ENCODE measurements at places on chromosomes 1 and 21.

DNA sequence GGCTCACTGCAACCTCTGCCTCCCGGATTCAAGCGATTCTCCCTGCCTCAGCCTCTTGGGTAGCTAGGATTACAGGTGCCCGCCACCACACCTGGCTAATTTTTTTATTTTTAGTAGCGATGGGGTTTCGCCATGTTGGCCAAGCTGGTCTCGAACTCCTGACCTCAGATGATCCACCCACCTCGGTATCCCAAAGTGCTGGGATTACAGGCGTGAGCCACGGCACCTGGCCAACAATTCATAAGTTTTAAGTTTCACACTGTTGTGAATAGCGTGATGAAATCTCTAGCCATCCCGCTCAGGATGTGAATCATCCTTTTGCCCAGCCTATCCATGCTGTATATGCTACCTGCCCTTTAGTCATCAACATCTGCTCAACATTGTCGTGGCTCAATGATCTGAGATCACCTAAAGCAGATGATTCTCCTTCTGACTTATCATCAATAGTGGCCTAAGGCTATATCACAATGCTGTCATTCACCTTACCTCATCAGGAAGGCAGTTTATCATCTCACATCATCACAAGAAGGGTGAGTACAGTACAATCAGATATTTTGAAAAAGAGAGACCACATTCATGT is 2.6 kb downstream of the PFDN2 start:
- DNase-seq: no peak

DNA sequence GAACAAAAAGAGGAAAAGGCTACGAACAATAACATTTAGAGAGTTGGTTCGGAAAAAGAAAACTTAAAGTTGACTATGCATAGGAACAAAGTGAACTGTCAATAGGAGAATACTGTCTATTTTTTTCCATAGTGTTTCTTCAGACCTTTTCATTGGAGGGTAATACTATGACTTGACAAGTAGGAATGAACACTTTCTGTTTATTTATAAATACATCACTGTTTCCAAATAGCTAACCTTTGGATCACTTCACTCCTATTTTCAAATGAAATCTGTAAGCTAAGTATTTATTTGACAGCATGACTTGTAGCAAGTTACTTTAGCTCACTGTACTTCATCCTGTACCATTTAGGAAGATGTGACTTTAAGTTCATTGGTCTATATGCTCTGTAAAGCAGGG is 221.3 kb downstream of the COL24A1 start:
- DNase-seq: no peak

GRCh38 chr1:87426463-87427249 is 98.0 kb downstream of the LMO4 start:
- no peak for DNase-seq

DNA sequence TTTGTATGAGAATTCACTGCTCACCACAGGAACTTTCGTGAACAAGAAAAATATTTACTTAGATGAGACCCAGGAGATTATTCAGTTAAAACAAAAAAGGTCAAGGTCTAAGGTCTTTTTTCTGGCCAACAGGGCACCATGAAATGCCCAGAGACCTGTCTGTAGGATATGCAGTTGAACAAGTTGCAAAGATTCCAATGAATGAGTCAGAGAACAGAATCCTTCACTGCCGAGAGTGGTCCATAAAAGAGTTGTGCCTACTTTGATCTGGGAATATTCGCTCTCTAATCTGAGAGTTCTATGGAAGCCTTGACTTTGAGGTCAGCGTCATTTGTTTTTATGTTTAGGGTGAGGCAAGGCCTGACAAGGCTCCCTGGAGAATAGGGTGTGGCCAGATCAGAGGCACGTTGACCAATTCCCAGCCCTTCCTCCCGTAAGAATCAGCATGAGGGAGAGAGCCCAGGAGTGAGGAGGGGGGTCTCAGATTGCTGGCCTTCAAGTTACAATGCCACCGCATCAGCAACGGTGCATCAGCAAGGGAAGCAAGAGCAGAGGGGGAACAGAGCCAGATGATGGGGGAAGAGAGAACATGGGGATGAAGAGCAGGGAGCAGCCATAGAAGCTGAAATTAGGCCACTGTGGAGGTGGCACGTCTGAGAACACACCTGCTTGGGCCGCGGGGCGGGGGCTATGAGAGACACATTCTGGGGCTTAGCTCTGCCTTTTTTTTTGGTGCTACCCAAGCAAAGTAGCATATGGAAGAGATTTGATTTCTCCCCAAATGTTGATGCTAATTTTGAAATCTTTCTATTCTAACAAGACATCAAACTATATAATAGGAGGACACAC is 206.4 kb upstream of the RAB4A start:
- DNase-seq: no peak

Data from stimulated activated CD4-positive, alpha-beta T cell treated with anti-CD3 and anti-CD28 coated beads, Interleukin-15, amount 100 ng/mL, for 1 hour (primary cell).